ENCODE measurements at places on chromosomes 13 and 19.
A peak's percentile ranks its signal among the peaks of the same experiment; 100 is the strongest.

DNA sequence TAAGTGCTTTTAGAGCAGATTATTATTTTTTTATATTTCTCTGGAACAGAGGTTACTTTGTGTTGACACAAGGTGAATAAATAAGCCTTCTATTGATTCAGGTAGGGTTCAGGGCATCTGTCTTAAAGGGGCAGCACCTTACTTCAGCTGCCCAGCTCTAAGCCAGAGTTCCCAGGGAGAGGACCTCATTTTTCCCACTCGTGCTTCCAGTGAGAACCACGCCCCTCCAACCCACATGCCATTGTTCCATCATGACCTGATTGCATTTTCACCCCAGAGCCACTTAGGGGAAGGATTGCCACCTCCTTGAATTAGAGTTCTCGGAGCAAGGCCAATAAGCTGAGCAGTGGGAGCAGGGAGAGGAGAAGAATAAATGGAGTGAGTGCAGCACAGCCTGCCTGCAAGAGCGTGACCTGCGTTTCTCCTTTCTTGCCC lies 104.3 kb upstream of the FRY start:
- DNase-seq = peak; percentile 38

DNA sequence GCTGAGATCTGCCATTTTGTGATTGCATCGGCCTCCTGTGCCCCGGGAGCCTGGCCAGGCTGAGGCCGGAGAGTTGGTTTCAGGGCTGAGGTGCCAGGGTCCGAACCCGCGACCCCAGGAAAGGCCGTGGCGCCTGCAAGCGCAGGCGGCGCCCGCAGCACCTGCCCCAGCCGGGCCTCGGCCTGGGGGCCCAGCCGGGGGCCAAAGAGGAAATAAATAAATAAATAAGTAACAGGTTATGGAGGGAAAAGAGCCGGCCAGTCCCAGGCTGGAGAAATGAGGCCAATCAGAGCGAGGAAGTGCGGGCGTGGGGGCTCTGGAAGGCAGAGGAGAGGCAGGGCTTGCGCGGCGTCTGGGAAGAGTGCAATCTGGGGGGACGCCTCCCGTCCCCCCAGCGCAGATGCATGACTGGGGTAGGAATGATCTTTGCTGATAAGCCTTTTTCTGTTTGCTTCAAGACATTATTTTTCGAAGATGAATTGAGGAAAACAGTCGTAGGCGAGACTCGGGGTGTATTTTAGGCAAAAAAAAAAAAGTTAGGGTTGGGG lies 145.6 kb upstream of the ZNF536 start:
- no peak for DNase-seq

GRCh38 chr19:35733180-35734125 lies 8.8 kb downstream of the IGFLR1 start:
- DNase-seq = no peak

DNA sequence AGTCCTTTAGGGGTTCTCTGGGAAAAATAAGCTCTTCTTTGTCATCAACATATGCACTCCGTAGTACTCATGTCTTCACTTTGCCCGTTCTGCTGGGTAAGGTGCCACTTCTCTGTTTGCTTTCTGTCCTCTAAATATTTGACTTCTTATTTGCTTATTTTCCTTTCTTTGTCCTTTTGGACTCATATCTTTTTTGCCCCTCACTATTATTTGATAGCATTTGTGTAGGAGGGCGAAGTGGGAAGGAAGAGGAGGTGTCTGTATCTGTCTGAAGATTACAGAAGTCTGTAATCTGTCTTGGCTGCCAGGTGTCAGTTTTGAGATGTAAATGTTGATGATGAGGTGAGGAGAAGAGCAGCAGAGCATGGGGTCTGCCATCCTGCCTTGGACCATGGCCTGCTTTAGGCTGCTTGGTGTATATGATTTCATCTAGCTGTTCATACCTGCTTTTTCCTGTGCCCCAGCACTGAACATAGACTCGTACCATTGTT lies 30.8 kb downstream of the USPL1 start:
- DNase-seq = no peak

DNA sequence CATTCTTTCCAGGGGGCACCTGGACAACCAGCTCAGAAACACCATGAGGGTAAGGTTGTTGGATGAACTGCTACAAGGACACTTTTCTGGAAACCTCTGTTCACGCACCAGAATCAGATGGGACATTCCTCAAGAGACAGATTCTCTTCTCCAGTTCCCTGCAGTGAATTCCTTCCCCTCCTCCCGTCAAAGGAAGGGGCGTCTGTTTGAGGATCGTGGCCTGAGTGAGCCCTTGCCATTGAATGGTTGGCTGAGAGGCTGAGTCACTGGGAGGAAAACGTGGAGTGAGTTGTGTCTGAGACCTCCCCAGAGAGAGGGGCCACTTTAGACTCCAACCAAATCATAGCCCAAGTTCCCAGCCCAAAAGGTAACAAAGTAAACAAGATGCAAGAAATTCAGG lies 79.4 kb upstream of the ZNF507 start:
- DNase-seq = no peak

- no peak for DNase-seq
Observed at GRCh38 chr19:23160766-23161165, 43.9 kb downstream of the ZNF730 start.

- peak; percentile 17 for DNase-seq
Observed at GRCh38 chr13:107203146-107203847, 635.4 kb upstream of the ARGLU1 start.

- no peak for DNase-seq
Observed at GRCh38 chr19:48044561-48044960, 682 bp upstream of the CABP5 start.

DNA sequence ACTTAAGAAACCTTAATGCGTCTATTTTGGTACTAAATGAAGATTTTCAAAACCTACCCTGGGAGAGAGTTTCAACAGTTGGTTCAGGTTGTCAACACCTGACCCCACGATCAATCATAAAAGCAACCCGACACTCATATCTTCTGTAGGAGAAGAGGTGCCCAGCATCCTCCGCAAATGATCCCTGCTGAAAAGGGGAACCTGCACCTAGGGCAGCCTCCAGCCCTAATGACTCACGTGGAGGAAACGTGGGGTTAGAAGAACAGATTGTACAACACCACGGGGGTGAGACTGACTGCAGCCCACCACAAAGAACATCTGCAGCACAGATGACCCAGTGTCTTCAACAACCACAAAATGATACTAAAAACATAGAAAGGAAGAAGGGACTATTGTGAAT lies 116.3 kb downstream of the RAB20 start:
- DNase-seq = no peak

GRCh38 chr19:39424934-39425333 lies 10.8 kb downstream of the RPS16 start:
- no peak for DNase-seq

GRCh38 chr19:33348301-33349010 lies 25.1 kb upstream of the CEBPG start:
- DNase-seq = no peak

DNA sequence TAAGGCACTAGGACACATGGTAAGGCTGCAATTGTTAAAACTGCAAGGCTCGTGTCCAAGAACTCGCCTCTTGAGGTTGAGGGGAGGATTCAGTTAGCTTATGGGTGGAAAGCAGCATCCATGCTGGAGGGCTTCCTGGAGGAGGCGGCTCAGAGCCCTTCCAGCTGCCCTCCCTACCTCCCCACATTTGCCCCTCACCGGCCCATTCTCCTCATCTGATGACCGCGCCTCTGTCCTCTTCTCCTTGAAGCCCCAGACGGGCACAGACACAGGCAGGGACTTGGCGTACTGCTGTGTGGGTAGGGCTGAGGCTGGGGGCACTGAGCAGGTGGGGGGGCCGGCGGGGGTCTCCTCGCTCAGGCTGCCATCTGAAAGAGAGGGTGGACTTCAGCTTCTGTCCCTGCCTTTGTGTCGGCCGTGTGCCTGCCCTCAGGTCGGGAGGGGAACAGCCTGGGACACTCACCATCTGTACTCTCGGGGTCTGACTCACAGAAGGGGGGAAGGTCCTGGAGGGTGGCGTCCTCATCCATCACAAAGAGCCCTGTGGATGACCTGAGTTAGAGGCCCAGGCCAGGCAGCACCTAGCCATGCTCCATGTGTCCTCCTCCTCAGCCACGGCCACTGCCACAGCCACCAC lies 4.1 kb upstream of the PNKP start:
- no peak for DNase-seq

GRCh38 chr13:79937771-79938216 lies 403.1 kb downstream of the SPRY2 start:
- DNase-seq = no peak

DNA sequence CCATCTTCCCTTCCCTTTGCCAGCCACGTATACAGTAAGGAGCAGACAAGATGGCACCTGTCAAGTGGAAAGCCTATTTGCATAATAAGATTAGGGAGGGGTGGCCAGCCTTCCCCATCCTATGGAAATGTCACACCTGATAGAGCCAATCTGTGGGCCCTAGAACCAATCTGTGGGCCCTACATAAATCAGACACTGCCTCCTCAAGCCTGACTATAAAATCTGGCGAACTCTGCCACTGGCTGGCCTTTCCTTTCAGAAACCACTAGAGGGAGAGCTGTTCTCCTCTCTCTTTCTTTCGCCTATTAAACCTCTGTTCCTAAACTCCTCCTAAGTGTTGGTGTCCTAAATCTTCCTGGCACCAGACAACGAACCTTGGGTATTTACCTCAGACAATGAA lies 231.5 kb upstream of the KLHL1 start:
- DNase-seq = no peak

GRCh38 chr13:93118081-93118615 lies 108.5 kb upstream of the GPC6 start:
- no peak for DNase-seq

- no peak for DNase-seq
Observed at GRCh38 chr13:44273991-44274770, 99.4 kb upstream of the SERP2 start.

- no peak for DNase-seq
Observed at GRCh38 chr19:34983786-34984185, 16.3 kb upstream of the GRAMD1A start.

GRCh38 chr13:36445891-36446351 lies 13.6 kb downstream of the CCNA1 start:
- no peak for DNase-seq

GRCh38 chr19:29596885-29597525 lies 9.1 kb upstream of the POP4 start:
- DNase-seq = no peak

GRCh38 chr13:102911336-102911735 lies 65.5 kb downstream of the ERCC5 start:
- DNase-seq = no peak

DNA sequence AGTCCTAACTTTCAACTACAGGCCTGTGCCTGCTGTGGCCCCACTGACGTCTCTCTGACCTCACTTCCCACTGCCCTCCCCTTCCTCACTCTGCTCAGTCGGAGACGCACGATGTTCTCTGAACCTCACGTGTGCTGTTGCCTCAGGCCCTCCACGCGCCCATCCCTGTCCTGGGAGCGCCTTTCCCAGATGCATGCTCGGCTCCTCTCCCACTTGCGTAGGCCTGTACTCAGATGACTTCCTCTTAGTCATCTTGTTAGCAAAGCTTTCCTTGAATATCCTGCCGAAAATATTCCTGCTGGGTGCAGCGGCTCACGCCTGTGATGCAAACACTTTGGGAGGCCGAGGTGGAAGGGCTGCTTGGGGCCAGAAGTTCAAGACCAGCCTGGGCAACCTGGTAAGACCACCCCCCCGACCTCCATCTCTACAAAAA lies 9.3 kb upstream of the SYT5 start:
- peak; percentile 25 for DNase-seq

DNA sequence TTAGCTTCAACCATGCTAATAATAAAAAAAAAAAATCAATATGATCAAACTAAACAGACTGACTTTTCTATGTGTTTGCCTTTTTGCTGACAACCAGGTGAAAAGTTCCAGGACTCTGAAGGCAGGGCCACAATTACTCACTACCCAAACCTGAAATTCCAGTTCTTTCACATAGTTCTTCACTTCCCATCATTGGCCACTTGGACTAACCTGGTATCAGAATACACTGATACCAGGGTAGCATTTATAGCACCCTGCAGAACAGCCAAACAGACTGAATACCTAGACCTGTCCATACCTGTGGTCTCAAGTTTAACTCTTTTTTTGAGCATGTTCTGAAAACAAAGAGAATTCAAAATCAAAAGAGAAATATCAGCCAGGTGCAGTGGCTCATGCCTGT lies 25.1 kb downstream of the ELF1 start:
- DNase-seq = peak; percentile 43

- no peak for DNase-seq
Observed at GRCh38 chr13:109939838-109940237, 153.5 kb upstream of the IRS2 start.

DNA sequence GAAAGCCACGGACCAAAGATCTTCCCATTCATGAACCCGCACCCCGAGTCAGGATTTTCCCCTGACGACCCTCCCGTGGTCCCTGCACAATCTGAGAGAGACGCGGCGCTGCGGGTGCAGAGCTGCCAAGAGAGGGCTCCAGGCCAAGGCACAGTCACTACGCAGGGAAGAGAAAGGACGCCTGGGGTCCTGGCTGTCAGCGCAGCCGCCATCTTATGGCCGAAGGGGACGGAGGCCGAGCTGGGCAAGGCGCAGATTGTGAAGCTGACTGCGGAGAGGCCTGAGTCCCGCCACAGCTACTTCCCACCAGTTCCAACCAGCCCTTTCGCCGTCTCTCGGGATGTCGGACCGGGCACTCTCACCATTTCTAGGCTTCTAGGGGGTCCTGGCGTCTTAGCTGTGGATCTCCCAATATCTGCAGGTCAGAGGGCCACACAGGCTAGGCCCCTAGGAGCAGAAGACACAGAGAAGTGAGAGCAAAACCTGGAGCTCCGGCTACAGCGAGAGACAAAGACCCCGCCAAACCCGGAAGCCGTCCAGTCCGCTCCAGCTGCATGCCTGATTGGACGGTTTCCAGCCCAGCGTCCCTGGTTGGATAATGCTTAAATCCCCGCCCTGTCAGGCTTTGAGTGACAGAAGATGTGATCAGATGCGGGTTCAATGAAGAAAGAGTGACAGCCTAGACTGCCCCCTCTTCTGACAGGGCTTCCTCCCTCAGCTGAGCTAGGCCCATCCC lies at the start of gene ZNF100:
Gene ZNF100, minus strand, starts transcription at position 515 of the 736 bp plus-strand sequence. Its CDS starts 150 bp downstream, at position 365.
- DNase-seq = peak; percentile 84

GRCh38 chr13:110014719-110015118 lies 228.3 kb upstream of the IRS2 start:
- DNase-seq = no peak

- no peak for DNase-seq
Observed at GRCh38 chr13:88085036-88085435, 413.9 kb downstream of the SLITRK5 start.

GRCh38 chr13:69109891-69110525 lies 997.6 kb upstream of the ATXN8OS start:
- no peak for DNase-seq

DNA sequence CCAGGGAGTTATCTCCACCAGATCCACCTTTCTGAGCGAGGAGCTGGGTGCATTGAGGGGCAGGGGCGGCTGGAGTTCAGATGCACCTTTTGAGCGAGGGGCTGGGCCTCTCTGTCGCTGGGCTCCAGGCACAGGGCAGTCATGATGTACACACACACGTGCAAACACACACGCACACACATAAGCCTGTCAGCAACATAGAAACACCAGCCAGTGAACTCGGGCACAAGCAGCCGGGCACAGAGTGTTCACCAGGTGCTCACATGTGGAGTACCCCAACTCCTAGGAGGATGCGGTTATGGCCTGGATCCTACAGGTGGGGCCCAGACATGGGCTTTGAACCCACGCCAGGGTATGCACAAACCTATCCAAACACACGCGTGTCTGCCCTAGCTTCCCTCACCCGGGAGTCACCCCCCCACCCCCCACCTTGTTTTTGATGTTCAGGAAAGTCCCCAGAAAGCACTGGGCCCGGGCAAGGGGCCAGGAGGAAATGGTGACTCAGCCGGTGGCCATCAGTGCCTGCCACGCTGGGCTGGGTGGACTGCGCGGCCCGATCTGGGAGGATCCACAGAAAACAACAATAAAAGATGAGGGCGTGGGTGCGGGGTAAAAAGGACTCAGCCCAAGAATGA lies 13.3 kb downstream of the ARRDC2 start:
- DNase-seq = peak; percentile 88

GRCh38 chr19:28466107-28467045 lies 746.6 kb downstream of the UQCRFS1 start:
- no peak for DNase-seq
